ENCODE measurements at places on chromosomes 4 and X. TPM values are rescaled to one million over a fixed set of nuclear protein-coding genes. Genes with fewer than 3 reads are reported as not detected.
A peak's percentile ranks its signal among the peaks of the same experiment; 100 is the strongest.

GRCh38 chrX:53930515-53931380, 113.5 kb downstream of the PHF8 start:
- DNase-seq: peak; percentile 1

- DNase-seq: no peak
Measured at GRCh38 chr4:24252121-24252520, 332.2 kb downstream of the DHX15 start.

- DNase-seq: no peak
Measured at GRCh38 chrX:136920001-136920400, 39.5 kb upstream of the RBMX start.

The NAP1L3 gene
- total RNA-seq: 7.2 TPM

The KLF3 gene
- 12.9 TPM for total RNA-seq

GRCh38 chr4:1277667-1278665, 11.7 kb upstream of the MAEA start:
- DNase-seq: peak; percentile 32

The ZMAT1 gene
- total RNA-seq: 0.90 TPM

The MCF2 gene
- total RNA-seq: not detected

The GPR50 gene
- not detected for total RNA-seq

The UGT2B11 gene
- total RNA-seq: not detected

- DNase-seq: no peak
Measured at GRCh38 chrX:17882680-17883079, 21.6 kb upstream of the RAI2 start.

Data from HFFc6 (cell line).